ENCODE measurements at places on chromosomes 4 and X.
A peak's percentile ranks its signal among the peaks of the same experiment; 100 is the strongest.

- DNase-seq = no peak
Measured at GRCh38 chr4:185845966-185846365, 34.0 kb upstream of the SORBS2 start.

GRCh38 chrX:34140816-34141215 lies 8.7 kb upstream of the FAM47A start:
- no peak for DNase-seq

DNA sequence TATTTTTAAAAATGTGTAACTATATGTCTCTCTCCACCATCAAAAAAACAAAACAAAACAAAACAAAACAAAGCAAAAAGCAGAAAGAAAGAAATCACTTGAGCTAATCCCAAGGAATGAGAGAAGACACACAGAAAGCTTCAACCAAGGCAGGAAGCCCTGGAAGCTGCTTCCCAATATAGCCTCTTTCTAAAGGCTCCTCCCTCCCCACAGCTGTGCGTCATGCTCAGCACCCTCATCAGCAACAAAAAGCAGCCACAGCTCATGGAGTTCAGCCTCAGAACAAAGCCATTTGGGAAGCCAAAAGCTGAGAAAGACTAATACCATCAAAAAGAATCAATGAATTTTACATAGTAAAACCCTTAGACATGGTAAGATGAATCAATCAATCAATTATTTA lies 501.6 kb upstream of the SMIM31 start:
- DNase-seq = no peak

GRCh38 chr4:160450876-160451275 lies 1348.0 kb downstream of the RAPGEF2 start:
- DNase-seq = no peak

- DNase-seq = no peak
Measured at GRCh38 chr4:17092736-17093437, 194.4 kb upstream of the LDB2 start.

DNA sequence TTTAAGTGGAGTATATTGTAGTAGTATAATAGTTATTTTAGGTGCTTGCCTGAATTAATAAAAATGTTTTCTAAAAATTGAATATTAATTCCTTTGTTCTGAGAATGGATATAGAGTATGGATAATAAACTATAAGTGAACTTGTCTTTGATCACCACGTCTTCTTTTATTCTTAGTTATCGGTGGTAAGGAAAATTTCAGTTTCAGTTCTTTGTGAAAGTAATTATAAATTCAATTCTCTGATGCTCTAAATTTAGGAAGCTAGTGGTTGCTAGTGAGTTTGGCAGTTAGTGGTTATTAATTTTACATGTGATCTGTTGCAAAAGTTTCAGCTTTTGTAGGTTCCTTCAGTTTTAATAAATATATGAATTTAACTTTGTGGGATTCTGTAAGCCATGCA lies 30.8 kb downstream of the MRPL1 start:
- no peak for DNase-seq

- no peak for DNase-seq
Measured at GRCh38 chr4:116099596-116099995, 985.8 kb downstream of the TRAM1L1 start.

- no peak for DNase-seq
Measured at GRCh38 chrX:107560980-107561379, 67.3 kb upstream of the PRPS1 start.

- peak; percentile 68 for DNase-seq
Measured at GRCh38 chr4:6873792-6874461, 35.7 kb upstream of the TBC1D14 start.

DNA sequence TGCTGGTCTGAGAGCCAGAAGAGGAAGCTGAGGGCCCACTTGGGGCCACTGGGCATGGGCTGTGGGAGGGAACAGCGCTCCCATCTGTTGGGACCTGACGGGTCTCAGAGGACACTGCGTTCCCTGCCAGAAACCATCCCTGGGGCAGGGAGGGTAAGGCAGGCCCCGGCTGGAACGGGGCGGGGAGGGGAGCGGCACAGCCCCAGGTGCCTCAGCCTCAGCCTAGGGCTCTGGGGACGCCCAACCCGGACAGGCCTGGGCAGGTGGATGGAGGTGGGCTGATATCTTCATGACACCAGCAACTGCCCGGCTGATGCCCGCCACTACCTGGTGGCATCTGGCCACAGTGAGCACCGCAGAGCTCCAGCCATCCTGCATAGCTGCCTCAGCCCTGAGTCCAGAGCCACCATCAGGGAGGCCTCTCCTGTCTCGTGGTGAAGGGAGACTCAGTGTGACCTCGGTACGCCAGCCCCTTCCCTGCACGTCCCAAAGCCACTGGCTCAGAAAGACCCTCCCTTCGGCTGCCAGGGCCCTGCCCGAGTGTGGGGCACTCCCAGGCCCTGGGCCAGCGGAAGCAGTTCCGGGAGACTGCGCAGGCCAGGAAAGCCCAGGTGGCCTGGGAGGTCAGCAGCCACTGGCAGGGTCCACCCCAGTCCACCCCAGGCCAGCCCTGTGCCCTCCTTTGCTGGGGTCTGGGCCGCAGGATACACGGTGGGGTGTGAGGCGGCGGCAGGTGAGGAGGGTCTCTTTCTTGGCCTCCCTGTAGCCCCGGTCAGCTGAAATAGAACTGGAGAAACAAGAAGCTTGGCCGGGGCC lies 34.6 kb upstream of the FGFR3 start:
- DNase-seq = no peak

DNA sequence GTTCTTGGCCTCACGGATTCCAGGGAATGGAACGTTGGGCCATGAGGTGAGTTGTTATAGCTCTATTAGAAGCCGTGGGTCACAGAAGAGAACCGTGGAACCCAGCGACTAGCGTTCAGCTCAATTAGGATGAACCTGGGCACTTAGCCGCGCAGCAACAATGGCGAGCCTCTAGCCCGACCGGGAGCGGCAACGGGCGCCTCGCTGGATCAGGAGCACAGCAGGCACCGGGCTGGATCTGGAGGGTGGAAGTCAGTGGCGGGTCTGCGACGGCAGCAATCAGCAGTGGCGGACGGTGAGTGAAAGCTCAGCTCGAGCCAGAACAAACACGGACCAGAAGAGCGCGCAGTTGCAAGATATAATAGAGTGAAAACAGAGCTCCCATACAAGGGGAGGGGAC lies 34.2 kb downstream of the AGA start:
- DNase-seq = no peak

DNA sequence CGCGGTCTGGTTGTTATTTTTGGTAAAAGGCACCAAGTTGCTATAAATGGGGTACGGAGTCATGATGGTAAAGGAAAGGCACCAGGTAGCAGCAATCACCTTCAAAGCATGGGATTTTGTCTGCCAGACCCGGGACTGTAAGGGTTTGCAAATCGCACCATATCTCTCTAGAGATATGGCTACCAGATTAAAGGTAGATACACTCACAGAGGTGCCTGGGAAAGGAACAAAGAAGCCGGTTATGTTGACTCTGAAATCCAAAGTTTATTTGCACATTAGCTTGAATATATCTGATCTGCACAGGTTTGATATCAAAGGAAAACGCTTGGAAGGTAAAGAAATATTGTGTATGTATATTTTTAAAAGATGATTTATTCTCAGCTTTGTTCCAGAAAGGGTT lies 4.6 kb downstream of the CCKAR start:
- DNase-seq = no peak

DNA sequence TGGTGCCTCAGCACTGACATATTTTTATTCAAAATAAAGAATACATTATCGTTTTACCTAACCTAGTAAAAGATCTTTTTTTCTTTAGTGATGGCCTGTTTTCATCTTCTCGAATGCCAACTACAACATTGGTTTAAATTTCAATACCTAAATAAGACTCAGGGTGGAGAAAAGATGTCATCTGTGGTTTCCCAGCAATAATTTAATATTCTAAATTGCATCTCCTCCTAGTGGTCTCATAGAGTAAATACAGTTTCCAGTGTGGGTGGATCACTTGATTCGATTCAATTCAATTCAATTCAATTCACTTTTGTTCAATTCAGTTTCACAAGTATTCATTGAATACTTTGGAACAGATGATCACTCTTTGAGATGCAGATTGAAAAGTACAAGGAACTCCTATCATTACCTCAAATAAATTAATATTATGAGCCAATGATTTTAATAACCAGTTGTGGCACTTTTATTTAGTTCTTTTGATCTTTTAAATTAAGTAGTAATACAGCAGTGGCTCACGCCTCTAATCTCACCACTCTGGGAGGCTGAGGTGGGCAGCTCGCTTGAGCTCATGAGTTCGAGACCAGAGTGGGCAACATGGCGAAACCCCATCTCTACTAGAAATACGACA lies 427.2 kb downstream of the FAT4 start:
- no peak for DNase-seq

DNA sequence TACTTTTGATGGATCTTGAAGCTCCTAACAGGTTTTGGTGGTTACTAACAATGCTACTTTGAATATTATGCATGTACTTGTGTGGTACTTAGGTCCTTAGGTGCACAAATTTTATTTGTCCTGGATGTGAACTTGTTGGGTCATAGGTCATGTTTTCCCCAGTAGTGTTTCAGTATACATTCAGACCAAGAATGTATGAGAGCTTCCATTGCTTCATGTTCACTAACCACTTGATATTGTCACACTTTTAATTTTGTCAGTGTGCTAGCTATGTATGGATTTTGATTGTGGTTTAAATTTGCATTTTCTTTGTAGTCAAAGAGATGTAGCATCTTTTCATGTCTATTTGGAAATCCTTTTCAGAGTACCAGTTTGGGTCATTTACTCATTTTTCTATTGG lies 32.2 kb downstream of the CLCN3 start:
- no peak for DNase-seq

GRCh38 chrX:110089656-110090403 lies 86.9 kb downstream of the TMEM164 start:
- DNase-seq = no peak

- no peak for DNase-seq
Measured at GRCh38 chr4:67751260-67751659, 2.9 kb downstream of the GNRHR start.

DNA sequence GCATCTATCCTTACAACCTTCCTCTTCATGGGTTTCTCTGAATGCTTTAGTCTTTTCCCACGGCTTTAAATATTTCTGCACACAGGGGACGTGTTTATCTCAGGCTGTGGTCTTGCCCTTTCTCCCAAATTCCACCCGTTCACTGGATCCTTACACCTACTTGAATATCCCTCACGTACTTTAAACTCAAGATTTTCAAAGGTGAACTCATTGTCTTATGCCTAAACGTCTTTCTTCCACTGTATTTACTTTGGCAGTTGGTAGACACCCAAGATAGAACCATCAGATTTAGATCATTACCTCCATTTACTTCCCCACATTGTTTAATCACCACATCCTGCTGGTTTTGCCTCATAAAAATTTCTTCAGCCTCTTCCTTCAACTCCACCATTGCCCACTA lies 269.2 kb downstream of the CBLL2 start:
- DNase-seq = no peak

DNA sequence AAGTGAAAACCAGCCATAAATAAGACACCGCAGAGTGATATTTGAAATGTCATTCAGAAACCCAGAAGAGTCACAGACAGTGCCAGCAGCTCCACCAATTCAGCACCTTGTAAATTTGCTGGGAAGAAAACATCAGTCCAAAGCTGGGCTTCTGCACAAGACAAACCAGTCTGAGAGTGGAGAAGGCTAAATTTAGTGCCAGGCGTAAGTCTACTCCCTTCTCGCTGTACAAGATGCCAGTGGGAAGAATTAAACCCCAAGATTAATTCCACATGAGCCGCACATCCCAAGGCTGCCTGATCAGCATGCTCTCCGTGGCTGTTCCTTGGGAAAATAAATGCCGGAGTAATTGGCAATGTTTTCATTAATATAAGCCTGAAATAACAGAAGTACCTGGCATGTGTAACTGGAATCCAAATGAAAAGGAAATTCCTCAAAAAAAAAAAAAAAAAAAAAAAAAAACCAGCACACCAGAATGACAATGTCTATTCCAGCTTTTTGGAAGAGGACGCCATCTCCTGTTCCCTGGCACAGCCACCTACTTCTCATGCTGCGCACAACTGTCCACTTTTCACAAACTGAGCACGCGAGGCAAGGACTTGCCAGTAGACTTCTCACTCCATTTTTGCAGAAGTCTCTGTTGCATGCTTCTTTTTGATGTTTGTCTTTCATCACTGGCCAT lies 95.5 kb downstream of the NSUN7 start:
- no peak for DNase-seq

DNA sequence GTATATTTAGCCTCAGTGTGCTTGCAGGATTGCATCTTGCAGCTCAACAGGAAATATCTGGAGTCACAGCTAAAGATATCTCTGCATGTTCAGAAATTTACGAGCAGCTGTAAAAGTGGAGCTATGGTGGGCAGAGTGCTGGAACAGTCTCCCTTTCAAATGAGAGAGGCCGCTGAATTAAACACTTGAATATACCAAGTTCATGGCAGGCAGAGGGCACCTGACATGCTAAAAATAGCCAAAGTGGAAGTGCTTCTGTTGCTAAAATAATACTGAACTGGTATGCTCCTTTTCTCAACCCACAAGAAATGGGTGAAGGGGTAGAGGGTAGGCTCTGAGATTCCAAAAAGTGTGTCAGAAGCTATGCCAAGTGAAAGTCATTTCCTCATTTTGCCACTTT lies 98.1 kb downstream of the MGST2 start:
- no peak for DNase-seq

GRCh38 chr4:2962614-2963174 lies 512 bp downstream of the NOP14 start:
- no peak for DNase-seq

GRCh38 chr4:132564920-132565319 lies 584.2 kb upstream of the PCDH10 start:
- DNase-seq = no peak

GRCh38 chr4:119139822-119140252 lies 4.2 kb downstream of the MYOZ2 start:
- peak; percentile 3 for DNase-seq

GRCh38 chrX:85569686-85570085 lies 190.2 kb upstream of the POF1B start:
- DNase-seq = no peak

Measured in central memory CD4-positive, alpha-beta T cell (primary cell).